ENCODE measurements at places on chromosomes 2 and 18. TPM values are rescaled to one million over a fixed set of nuclear protein-coding genes. Genes with fewer than 3 reads are reported as not detected.

Gene RAB1A
- total RNA-seq = 101 TPM

DNA sequence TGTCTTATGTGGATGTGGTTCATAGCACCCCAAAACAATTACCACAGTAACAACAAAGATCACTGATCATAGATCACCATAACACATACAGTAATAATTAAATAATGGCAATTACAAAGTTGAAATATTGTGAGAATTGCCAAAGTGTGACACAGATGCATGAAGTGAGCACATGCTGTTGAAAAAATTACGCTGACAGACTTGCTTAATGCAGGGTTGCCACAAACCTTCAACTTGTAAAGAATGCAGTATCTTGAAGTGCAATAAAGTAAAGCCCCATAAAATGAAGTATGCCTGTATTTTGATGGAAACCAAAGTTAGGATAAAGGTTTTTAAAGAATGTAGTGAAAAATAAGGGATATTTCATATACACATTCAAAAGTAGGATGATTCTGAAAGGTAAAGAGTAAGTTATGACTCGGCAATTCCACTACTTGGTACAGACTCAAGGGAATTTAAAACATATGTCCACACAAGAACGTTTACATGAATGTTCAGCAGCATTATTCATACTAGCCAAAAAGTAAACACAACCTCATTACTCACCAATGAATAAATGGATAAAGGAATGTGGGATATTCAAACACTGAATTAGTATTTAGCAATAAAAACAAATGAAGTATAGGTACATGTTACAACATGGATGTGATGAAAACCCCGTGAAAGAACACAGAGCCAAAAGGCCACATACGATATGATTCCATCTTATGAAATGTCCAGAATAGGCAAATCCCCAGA is 61.6 kb downstream of the SCN9A start:
- DNase-seq = no peak

Gene OTOS
- 0.41 TPM for total RNA-seq

DNA sequence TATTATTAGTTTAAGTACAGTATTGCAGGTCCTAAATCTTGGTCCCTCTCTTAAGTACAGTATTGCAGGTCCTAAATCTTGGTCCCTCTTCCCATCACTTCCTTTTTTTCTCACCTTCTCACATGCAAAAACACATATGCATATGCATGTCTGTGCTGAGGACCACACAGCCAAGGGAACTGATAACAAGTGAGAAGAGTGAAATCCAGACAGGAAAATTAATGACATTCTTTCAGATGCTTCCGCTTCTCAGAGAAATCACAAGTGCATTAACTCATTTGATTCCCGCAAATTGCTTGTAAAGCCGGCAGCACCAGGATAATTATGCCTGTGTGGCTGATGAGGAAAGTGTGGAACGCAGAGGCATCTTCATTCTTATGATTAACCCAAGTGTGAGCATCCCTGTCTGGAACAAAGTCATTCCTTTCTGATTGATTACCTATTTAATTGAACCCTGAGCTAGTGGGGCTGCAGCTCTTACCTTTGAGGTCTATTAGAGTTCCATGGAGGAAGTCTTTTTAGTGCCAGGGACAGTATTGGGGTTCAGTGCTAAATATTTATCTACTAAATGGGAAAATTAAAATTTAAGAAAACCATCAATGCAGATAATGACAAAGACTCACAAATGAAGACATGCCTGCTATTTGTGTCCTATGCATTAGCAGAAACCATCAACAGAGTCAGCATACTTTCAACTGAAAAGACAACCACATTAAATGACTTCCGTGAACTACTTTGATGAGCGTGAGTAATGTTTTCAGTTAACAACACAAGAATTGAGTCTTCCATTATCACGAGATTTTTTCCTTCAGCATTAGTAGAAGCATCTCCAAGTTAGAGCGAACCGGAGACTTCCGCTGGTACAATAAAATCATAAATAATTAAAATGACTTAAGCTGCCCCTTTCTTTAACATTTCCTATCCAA is 220.4 kb upstream of the SLC35G4 start:
- DNase-seq = no peak

Gene COBLL1
- 3.3 TPM for total RNA-seq

Gene LRRC30
- not detected for total RNA-seq

GRCh38 chr2:33312355-33312754 is 164.1 kb upstream of the RASGRP3 start:
- DNase-seq = no peak

- peak; percentile 40 for DNase-seq
These were observed 1.1 kb upstream of the TACR1 start for GRCh38 chr2:75200140-75201096.

DNA sequence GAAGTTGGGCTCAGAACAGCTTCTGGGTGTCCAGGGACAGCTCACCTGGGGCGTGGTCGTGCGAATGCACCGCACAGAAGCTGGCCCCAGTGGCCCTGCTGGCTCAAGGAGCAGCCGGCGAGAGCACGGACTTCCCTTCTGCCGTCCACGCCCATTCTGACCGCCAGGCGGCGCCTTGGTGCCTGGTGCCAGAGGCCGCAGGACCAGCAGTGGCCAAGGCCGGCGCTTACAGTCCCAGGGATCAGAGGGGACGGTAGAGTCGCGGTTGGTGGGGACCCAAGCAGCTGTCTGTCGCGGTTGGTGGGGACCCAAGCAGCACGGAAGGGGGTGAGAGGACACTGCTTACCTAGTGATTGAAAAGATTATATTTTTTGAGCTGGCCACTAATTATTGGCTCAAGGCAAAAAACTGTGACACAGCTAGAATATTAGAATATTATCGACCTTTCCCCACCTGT is 25.7 kb downstream of the NPPC start:
- no peak for DNase-seq

DNA sequence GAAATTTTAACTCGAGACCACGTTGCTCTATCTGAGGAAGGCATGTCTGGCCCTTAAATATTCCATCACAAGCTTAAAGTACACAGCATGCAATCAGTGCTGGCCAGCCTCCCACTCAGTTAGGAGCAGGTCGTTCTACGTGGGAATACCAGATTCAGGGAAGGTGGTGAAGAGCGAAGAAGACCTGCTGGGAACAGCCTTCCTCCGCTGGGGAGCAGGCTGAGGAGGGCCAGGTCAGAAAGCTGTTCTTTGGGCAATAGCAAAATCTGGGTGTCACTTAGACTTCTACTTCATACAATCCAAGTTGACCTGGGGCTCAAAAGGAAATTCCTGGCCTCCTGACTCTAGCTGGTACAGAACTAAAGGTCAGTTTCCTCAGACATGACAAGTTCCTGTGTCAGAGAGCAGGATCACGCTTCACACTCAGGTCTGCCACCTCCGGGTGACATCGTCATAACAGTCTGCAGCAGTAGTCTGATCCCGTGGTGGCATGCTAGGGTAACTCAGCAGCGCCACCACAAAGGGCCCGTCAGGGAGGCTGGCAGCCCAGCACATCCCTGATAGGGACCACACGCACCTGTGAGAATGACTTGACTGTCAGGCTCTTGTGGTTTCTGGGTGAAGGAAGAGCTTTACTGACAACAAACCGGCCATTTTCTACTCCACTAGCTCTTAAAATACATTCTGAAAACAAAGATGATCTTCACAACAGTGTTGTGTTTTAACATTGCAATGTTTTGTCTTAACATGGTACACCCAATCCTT is 35.2 kb upstream of the NAPG start:
- DNase-seq = no peak

- no peak for DNase-seq
These were observed 32.9 kb downstream of the CDKL4 start for GRCh38 chr2:39210846-39211245.

- DNase-seq = no peak
These were observed 167.8 kb downstream of the ACOXL start for GRCh38 chr2:110900191-110900590.

Gene ZNF804A
- 13.9 TPM for total RNA-seq

DNA sequence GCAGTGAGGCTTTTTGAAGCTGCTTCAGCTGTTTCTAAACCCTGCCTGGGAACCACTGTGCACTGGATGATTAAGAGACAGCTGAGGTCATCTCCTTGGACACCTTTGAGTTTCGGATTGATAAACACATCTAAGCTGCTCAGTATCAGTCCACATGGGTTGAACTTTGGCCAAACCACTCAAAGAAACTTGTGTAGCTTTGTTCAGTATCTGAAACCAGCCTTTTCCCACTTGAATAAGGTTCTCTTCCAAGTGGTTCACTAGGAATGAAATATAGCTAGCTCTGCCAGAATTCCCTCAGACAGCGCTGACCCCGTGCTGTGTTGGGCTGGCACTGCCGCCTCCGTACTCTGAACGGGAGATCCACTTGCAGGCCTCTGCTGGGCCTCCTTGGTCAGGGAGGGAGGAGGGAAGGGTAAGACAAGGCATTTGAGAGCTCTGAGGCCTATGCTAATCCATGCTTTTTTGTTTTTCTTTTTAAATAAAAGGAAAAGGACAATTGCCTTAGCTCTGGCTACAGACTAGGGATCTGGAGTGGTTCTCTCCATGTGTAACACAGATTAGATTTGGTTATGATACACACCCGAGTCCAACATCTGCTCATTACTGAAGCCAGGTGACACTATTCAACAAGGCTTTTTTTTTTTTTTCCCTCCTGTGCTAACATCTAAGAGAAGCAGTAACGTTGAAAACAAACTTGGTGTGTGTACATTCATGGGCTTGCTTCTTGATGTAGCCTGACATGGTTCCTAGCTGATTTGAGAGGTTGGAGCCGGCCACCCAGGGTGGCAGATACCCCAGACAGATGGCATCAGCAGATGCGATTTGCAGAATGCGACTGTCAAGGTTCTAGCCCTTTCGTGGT is 67.7 kb downstream of the NCK2 start:
- DNase-seq = no peak

DNA sequence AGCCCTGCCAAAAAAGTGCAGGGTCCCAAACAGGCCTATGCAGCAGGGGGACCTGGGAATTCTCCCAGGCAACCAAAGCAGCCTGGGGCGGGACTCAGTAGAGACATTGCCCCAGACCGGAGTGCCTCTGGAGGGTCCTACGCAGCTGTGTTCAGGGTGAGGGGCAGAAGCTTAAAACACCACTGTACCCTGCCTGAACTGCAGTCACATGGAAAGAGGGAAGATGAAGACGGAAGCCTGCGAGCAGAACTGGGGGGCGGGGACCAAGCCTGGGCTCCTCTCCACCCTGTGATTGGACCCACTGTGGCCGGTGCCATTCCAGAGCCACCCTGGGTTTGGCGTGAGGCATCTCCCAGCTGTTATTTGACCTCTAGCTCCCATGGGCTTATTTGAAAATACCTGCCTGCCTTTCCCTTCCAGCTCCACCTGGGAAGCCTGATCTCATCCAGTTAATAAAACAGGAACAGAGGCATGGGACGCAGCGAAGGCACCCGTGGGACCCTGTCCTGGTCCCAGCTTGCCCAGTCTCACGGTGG is 183.1 kb downstream of the SMAD2 start:
- no peak for DNase-seq

- DNase-seq = no peak
These were observed 172.7 kb upstream of the SMAD7 start for GRCh38 chr18:49123431-49123830.

DNA sequence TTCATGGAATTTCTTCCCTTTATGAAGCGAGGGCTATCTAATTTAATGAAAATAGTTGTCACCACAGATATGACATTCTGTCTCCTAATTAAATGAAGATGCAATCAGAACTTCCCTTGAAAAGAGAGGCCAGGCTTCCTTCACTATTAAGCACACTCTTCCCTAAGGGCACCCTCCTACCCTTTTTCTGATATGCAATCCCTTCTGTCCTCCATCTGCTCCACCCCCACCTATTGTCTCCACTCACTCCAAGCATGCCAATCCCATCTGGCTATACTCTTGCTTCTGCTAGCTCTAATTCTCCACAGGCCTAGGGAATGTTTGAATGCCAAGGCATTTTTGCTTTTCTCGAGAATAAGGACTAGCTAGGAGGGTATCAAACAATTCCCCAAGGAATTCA is 818.4 kb upstream of the FSHR start:
- DNase-seq = no peak

GRCh38 chr18:75441896-75442295 is 14.4 kb upstream of the SMIM21 start:
- no peak for DNase-seq

Gene DCC
- total RNA-seq = 15.1 TPM

GRCh38 chr2:128452024-128452411 is 133.3 kb upstream of the HS6ST1 start:
- no peak for DNase-seq

Gene CCDC121
- 3.7 TPM for total RNA-seq

DNA sequence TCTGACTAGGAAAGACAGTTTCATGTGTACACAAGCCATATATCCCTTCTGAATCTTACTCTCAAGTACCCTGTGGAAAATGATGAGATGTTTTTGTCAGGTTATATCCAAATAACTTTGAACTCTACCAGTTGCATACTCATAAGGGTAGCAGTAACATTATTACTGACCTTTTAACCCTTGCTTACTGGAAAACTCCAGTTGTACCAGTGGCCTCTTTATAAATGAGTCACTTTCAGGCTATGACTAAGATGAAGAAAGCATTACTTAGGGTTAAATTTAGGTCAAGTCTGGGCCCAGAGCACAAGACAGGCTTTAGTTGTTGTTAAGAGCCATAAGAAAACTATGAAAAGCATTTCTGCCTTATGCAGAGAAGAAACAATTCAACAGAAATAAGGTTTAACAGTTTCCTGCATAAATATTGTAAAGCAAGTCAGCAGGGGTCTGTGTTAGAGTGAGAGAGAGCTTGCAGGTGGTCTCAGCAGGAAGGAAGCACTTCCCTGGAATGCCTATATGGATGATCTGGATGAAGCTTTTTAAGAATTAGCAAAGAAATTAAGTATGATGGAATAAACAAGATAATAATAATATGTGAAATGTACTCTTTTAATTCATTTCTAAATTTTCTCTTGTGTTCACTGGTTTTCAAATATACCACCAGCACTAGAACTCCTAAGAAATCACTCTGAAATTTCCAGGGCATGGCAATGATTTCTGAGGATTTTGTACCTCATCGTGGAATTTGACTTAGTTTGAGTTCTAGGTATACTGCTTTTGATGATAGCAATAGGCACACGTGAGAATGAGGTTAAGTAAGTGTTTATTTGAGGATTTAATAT is 126.6 kb downstream of the UBE2E3 start:
- DNase-seq = no peak

Gene NABP1
- 3.3 TPM for total RNA-seq

Gene RGPD4
- not detected for total RNA-seq

DNA sequence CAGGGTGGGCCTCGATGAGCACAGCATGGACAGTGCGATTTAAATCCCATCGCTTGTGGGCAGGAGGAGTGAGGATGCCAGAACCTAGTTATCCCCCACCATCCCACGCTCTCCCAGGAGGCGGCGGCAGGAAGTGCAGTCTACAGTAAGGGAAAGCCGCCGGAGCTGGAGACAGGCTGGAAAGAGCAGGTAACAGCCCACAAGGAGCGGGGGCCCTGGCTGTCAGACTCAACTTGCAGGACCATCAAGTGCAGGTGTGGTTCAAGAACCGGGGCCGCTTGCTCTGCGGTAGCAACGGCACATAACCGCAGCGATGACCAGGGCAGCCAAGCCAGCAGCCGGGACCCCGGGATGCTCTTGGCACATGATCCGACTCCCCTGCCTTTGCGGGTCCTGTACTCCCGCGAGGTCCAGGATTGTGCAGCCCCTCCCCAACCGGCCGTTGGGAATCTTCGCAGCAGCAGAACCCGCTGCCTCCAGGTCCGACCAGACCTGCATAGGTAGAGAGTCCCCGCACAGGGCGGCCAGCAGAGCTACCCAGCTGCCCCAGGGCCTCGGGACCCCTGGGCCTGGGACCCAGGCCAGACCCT is 82.1 kb downstream of the BIN1 start:
- no peak for DNase-seq
